ENCODE measurements at places on chromosomes 2 and 18.

- no peak for DNase-seq
Measured at GRCh38 chr2:240836781-240837467, 16.9 kb upstream of the KIF1A start.

DNA sequence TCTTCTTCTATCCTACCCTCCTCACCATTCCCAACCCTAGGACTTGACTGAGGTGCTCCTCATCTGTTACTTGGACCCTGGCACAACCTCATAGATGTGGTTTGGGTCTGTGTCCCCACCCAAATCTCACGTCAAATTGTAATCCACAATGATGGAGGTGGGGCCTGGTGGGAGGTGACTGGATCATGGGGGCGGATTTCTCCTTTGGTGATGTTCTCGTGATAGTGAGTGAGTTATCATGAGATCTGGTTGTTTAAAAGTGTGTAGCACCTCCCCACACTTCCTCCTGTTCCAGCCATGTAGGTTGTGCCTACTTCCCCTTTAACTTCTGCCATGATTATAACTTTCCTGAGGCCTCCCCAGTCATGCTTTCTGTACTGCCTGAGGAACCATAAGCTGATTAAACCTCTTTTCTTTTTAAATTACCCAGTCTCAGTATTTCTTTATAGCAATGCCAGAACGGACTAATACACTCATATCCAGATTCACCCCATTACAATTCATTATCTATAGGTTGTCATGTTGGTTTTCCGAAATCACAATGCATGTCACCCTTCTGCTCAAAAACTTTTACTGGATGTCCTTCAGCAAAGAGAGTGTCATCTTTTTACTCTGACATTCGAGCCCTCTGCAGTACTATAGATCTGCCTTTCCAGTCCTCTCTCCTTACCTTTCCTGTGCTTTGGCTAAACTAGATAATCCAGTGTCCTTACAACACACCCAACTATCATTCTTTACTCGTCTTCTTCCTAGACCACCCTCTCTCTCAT, 45.7 kb downstream of the APOB start:
- DNase-seq = no peak

DNA sequence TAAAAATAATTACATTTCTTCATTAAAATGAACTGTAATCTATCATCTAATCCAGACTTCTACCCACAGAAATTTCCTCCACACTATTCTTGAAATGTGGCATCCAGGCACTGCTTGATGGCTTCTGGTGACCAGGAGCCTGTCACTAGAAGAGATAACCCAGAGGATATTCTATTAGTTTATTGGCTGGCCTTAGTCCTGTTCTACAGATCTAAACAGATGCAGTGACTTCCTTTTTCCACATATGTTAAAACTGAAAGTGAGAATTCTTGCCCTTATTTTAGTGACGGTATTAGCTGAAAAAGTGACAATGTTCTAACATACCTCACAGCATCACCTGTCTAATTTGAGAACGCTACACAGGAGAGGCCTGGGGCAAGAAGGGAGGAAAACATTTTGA, 775.4 kb downstream of the TSN start:
- DNase-seq = no peak

- no peak for DNase-seq
Measured at GRCh38 chr18:48841381-48842258, 109.1 kb downstream of the SMAD7 start.

GRCh38 chr18:59303656-59304195, 14.7 kb downstream of the CPLX4 start:
- no peak for DNase-seq

DNA sequence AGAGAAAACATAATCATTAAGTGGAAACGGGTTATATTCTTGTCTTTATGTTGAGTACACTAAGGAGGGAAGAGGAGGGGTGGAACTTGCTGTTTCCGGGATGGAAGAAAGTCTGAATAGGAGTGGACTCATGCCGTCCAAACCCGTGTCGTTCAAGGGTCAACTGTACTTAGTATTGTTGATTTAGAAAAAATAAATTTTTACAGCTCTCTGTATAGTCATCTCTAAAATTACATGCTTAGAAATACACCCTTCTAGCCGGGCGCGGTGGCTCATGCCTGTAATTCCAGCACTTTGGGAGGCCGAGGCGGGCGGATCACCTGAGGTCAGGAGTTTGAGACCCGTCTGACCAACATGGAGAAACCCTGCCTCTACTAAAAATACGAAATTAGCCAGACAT, 29.4 kb downstream of the RIF1 start:
- DNase-seq = no peak

DNA sequence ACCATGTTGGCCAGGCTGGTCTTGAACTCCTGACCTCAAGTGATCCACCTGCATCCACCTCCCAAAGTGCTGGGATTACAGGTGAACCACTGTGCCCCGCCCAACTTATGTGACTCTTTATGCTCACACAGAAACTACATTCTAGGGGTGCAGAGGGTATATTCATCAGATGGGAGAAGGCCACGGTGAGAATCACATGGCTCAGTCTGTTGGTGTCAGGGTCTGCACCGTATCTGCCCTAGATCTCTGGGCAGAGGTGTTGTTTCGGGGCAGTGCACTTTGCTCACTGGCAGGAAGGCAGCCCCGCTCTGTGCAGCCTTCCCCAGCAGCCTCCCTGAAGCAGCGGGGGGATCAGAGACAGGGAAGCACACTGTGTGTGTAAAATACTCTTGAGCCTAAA, 76.4 kb downstream of the SH3RF3 start:
- no peak for DNase-seq

GRCh38 chr2:112772322-112772721, 7.9 kb upstream of the CKAP2L start:
- no peak for DNase-seq

DNA sequence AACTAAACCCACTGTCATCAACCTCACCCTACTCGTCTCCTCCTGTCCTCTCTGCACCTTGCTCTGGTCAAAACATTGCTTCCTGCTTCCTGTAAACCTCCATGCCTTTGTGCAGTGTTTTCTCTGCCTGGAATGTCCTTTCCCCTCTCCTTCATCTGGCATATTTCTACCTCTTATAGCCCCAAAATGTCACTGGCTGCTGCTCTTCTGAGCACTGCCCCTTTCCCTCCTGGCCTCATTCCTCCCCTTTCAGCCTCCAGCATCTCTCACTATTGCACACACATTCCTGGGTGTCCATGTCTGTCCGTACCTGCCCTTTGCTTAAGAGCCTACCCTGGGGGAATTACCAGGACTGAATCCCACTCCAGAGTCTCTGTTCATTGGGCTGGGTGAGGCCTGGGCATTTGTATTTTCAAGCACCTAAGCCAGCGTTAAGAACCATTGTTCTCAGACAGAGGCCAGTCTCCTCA, 84.9 kb downstream of the MOGAT1 start:
- no peak for DNase-seq

DNA sequence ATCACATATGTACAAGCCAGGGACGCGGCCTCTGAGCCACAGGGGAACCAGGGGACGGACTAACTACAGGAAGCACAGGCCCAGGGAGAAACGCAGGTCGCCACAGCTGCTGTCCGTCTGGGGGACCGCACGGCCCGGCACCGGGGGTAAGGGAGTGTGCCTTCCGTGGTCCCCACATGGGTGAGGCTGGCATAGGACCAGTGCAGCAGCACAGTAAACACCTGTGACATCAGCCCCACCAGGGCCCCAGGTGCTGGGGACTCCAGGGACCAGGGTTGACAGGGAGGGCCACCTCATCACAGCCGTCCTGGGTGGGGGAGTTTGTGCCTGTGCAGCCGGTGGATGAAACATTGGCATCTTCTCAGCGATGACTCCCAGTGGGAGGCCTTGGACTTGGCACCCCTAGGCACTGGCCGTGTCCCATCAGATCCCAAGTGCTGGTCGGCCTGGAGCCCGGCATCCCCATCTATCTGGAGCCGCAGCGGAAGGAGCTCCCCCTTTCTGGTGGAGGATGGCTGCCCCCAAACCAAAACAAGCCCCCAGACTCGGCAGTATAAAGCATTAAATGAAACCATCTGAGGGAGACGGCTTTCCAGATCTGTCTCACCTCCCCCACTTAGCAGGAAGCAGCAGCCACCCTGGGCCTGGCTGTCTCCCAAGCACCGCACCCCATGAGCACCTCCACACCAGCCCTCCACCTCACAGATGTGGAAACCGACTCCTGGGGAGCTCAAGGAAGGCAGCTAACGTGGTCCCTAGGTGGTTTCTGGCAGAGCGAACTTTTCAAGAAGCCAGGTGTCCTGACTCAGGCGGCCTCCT, 22.5 kb downstream of the AQP12A start:
- DNase-seq = no peak

DNA sequence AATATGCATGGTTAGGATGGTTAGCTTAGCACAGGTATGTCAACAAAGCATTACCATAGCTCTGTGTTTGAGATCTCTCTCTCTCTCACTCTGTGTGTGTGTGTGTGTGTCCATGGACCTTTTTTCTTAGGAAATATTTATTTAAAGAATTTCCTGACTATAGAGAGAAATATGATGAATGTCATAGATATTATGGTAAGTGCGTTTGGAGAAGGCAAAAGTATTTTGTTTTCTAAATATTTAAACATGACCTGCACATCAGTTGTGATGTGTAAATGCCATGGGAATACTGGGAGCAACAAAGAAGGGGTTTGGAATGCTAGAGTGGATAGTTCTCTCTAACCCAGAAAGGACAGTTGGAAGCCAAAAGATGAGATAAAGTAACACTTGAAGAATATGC, 3.9 kb upstream of the TMEM178A start:
- no peak for DNase-seq

DNA sequence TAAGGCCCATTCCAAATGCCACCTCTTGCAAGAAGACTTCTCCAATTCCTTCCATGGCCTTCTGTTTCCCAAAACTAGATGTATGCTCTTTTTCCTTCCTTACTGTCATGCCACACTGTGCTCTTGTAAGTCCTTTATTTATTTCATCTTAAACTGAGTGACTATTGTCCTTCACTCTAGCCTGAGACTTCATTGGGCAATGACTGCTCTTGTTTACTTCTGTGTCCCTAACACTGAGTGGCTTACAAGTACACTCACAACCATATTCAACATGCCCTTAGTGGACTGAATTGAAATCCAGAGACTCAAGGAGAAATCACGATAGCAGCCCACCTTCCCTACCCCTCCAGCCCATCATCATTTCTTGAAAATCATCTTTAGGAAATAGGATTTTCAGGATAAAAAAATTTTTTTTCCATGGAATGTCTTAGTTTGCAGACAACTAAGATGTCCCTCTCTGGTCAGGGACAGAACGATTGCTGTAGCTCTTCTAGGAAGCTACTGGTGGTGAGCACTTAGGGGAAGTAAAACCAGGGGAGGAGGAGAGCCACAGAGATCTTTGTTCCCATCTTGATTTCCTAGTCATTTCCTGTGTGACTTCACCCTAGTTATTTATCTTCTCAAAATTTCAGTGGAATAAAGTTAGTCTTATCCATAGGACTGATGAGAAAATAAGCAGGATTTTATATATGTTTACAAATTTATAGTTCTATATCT, 80.7 kb downstream of the CYRIA start:
- DNase-seq = no peak

DNA sequence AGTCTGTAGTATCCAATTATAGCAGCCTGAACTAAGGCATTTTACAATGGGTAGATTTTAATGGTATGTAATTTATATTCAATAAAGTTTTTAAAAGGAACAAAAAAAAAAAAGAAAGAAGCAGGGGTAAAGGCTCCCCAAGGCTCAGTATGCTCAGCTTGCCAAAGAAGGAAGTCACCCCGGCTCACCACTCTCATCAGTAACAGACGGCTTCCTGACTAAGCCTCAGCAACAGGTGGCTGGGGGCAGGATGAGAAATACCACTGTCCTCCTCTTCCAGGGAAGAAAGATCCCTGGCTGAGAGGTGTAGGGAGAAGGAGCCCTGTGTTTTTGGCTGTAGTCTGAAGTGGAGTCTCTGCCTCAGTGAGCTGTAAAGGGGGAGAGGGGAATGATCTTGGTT, 121.2 kb downstream of the ARHGEF4 start:
- no peak for DNase-seq

- no peak for DNase-seq
Measured at GRCh38 chr2:152781175-152781574, 62.8 kb downstream of the ARL6IP6 start.

- no peak for DNase-seq
Measured at GRCh38 chr2:28488858-28489575, 6.8 kb upstream of the PLB1 start.

- DNase-seq = no peak
Measured at GRCh38 chr18:3500016-3500415, 50.0 kb downstream of the TGIF1 start.

DNA sequence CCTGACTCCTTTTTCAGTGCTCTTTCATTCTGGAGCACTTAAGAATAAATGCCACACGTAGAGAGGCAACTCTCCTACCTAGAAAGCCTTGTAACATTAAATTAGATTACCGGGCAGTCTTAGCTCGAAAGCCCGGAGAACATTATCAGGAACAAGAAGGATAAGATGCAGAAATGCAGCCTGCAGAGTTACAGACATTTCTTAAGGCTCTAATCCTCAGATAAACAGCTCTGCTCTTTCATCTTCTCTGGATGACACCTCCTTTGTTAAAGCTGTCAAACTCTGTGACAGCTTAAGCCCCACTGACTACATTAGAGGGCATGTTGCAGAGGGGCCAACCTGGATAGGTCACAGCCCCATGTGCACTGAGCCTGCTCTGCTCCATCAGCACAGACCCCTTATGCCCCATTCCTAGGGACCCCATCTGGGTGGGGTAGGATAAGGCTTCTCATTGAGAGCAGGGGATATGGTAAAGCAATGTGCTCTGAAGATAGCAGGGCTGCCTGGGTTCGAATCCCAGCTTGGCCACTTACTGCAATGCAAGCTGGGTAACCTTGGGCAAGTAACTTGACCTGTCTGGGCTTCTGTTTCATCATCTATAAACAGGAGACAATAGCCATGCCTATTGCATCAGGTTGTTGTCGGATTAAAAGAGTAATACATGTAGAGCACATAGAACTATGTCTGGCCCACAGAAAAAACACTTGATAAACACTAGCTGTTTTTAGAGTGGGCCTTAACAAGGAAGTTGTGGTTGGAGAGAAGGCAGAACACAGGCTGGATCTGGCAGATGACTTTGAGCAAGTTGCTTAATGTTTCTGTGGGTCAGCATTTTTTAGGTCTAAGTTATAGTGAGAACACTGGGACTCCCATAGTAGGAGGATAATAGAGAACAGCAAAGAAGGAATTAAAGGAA, 111.4 kb downstream of the THNSL2 start:
- DNase-seq = no peak

DNA sequence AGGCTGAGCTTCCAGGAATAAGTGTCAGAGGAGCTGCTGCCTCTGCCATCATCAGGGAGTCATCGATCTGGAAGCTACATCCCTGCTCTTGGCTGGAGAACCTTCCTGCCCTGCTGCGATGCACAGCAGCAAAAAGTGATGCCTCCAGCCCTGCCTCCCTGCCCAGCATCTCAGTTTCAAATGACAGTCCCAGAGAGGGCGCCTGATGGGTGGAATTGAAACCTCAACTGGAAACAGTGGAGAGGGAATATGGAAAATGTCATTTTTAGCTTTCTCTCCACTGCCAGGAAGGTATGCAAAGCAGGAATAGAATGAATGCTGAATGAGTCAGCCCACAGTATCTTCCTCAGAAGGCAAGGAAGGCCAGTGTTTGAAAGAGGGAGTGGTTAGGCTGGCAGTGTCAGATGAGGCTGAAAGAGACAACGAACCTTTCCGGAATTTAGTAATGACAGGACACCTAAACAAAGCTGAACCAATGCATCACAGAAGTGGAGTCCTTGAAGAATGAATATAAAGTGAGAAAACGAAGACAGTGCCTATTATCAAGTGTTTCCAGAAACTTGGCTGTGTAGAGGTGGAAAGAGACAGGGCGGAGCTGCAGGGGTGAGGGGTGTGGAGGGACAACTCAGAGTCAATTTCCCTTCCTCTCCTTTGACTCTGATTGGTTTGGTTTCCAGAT, 153.9 kb upstream of the NDUFV2 start:
- no peak for DNase-seq

GRCh38 chr18:56402872-56403516, 235.4 kb downstream of the TXNL1 start:
- no peak for DNase-seq

Data from stimulated activated CD4-positive, alpha-beta T cell treated with anti-CD3 and anti-CD28 coated beads, Interleukin-15, amount 100 ng/mL, for 1 hour (primary cell).